Suprapubic skin (tissue), 4 donors: ENCODE measurements at places on chromosomes 16 and 17.

DNA sequence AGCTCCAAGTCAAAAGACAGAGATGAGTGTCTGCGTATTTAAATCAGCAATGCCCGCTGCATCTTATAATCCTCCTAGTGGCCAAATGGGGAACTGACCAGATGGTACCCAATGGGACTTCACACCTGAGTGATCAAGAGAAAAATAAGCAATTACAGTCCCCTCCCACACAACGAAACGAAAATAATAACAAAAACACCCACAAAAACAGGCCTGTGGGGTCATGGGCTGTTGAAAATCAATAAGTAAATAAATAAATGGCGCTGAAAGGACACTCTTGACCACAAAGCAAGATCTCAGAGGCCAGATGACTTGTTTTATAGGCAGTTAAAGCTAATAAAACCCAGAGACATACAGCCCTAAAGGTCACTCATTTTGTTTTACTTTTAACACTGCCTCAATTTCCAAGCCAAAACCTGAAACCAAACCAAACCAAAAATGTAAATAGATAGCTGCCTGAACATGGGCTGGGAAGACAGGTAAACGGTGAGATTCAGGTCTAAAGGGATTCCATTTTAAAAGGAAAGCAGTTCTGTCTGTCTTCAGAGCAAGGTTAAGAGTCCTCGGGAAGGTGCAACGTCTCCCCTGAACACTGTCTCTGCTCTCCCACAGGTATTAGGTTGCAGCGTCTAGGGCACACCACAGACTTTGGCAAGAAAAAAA, 1.3 kb downstream of the ZNF821 start:
- DNase-seq = no peak

DNA sequence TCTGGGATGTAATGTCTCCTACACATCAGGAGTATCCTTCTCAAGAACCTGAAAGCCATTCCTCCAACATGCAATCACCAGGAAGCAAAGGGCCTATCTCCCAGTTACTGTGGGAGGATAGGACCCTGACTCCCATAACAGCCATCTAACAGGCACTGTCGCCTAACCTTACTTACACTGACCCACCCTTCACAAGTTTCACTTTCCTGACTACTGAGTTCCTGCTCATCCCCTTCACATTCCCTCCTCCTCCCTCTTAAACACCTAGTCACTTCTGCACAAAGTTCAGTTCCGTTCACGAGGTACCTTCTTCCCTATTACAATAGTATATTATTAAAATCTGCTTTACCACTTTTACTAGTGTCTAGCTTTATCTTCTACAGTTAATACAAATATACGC, 1.3 kb downstream of the C17orf67 start:
- DNase-seq = no peak

DNA sequence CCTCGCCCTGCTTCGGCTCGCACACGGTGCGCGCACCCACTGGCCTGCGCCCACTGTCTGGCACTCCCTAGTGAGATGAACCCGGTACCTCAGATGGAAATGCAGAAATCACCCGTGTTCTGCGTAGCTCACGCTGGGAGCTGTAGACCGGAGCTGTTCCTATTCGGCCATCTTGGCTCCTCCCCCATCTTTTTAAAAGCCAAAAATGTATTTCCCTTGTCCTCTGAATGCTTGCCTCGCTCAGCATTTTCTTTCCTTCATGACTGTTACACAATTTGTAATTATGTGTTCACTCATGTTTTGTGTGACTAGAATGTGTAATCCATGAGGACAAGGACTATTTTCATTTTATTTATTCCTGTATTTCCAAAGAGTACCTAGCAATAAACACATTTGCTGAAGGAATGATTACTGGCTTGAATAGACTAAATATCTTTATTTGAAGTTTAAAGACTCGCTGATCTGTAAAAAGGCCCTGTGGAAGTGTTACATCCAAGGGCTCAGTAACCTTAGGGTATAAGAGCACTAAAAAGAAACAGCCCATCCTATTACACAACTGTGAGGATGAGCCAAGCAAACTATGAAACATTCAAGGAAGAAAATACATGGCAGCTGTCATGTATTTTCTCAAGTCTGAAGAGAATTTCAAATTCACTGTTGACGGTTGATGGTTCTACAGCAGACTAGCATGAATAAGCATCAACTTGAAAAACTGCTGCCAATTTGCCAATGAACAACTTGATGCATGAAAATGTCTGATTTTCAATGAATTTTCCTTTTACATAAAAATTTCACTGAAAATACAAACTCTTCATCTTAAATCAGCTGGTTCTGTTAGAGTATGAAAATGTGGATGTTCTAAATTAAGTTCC, 192.6 kb downstream of the MYO1D start:
- DNase-seq = no peak

GRCh38 chr16:82111944-82112343, 58.1 kb downstream of the MPHOSPH6 start:
- DNase-seq = no peak

- no peak for DNase-seq
Measured at GRCh38 chr17:1755827-1756262, 6.0 kb upstream of the SERPINF1 start.

- no peak for DNase-seq
Measured at GRCh38 chr17:65848751-65849150, 287.3 kb upstream of the AXIN2 start.

GRCh38 chr17:65925606-65926307, 266.2 kb downstream of the CEP112 start:
- DNase-seq = no peak

- no peak for DNase-seq
Measured at GRCh38 chr16:31224092-31224955, 7.4 kb upstream of the PYDC1 start.

DNA sequence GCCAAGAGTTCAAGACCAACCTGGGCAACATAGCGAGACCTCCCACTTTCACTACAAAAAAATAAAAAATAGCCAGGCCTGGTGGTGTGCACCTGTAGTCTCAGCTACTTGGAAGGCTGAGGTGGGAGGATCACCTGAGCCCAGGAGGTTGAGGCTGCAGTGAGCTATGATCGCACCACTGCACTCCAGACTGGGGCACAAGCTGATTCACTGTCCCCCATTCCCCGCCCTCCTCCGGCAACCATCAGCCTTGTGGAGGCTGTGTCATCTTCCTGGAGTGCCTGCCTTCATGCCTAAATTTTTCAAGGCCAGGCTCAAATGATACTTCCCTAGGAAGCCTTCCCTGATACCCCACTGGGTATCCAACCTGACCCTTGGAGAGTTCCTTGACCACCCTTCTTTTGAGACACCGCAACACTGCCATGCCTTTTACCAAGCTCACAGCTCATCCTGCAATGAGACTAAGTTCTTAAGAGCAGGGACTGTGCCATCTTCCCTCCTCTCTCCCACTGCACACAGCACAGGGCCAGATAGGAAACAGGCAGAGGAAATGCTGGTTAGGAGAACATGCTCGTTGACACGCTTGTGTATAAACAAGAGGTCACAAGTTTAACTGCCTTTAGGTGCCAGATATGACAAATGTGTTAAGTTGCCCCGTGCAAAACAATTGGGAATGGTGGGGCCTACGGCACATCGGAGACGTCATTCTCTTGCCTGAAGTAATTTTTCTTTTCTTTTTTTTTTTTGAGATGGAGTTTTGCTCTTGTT, 3.9 kb upstream of the SRCAP start:
- DNase-seq = no peak

DNA sequence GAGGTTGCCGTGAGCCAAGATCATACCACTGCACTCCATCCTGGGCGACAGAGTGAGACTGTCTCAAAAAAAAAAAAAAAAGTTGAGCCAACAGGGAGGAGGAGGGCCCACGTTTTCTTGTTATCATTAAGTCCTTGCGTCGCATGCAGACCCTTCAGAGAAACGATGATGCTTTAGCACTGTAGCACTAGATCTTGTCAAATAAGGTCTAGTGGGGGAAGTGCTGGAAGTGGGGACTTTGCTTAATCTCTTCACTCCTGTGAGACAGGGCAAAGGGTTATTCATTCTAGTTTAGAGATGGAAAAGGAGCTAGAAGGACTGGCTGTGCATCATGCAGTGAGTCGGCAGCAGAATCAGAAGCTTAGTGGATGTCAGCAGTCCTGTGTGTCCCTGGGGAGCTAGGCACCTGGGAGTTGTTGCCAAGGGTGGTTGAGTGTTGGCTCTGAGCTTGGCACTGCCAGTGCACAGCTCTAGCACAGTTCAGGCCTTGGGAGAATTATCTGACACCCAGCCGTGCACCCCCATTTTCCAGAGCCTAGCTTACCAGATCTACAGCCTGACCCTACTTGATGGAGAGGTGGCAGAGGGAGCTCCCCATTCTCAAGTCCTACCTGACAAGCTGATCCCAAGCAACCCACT, 33.4 kb upstream of the TBX2 start:
- no peak for DNase-seq

GRCh38 chr17:29674281-29674680, 51.6 kb upstream of the CORO6 start:
- DNase-seq = no peak

GRCh38 chr17:48483471-48484131, 47.2 kb downstream of the HOXB1 start:
- DNase-seq = no peak

DNA sequence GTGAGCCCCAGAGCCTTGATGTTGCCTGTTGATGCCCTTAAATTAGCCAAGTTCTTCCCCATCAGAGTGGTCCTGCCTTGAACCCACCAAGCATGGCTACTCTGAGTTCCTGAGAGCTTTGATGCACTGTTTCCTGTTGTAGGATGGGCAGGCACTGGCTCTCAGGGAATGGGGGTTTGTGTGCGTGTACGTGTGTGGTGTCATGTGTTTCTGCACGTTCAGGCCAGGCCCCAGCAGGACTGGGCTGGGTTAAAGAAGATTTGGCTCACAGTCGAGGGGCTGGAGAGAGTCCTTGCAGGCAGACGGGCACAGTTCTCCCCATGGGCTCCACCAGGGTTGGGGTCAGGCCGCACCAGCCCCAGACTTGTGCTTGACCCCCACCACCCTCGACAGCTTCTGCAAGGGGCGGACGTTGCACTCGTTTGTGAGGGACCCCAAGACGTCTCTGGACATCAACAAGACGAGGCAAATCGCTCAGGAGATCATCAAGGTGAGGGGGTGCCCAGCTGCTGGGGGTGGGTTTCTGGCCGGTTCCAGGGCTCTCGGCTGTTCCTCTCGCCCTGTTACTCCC, 23.4 kb upstream of the LGALS9 start:
- DNase-seq = no peak

DNA sequence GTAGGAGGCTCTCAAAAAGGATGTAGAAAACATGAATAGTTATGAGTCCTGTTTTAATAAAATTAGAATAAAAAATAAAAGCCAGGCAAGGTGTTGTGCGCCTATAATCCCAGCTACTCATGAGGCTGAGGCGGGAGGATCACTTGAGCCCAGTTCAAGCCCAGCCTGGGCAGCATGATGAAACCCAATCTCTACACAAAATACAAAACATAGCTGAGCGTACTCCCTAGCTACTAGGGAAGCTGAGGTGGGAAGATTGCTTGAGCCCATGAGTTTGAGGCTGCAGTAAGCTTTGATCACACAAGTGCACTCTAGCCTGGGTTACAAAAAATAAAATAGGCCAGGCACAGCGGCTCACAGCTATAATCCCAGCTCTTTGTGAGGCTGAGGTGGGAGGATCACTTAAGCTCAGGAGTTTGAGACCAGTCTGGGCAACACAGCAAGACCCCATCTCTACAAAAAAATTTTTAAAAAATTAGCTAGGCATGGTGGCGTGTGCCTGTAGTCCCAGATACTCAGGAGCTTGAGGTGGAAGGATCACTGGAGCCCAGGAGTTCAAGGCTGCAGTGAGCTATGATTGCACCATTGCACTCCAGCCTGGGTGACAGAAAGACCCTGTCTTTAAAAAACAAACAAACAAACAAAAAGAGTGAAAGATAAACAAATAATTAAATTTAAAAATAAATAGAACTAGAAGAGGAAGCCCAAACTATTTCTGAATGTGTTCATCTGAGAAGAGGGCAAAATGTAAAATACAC, 17.2 kb upstream of the PRM1 start:
- DNase-seq = no peak

GRCh38 chr16:83343935-83344366, 463.8 kb upstream of the HSBP1 start:
- no peak for DNase-seq

DNA sequence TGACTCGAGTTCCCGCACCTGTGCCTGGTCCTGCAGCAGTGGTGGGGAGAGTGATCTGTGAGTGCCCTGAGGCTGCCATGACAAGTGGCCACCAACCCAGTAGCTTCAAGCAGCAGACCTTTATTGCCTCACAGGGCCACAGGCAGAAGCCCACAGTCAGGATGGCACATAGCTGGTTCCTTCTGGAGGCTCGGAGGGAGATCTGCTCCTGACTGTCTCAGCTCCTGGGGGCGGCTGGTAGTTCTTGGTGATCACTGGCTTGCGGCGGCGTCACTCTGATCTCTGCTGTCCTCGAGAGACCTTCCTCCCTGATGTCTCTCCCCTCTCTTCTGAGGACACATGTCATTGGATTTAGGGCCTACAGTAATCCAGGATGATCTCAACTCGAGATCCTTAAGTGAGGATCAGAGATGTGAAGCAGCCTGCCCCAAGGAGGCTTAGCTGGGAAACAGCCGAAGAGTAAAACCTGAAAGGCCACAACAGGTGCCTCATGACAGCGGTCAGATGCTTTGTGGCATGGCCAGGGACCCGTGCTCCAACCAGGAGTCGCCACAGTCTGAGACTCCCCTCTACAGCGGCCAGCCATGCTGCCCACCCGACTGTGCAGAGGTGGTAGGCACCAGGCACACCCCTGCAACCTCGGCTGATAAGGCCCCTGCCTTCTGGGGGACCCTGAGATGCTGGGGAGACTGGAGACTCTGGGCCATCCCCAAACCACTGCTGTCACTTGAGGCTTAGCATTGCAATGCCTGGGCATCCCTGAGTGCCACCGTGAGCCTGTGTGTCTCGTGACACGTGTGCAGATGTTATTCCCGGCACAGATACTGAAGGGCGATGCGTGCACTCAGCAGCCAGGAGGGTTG, 30.0 kb upstream of the SLC38A10 start:
- no peak for DNase-seq

DNA sequence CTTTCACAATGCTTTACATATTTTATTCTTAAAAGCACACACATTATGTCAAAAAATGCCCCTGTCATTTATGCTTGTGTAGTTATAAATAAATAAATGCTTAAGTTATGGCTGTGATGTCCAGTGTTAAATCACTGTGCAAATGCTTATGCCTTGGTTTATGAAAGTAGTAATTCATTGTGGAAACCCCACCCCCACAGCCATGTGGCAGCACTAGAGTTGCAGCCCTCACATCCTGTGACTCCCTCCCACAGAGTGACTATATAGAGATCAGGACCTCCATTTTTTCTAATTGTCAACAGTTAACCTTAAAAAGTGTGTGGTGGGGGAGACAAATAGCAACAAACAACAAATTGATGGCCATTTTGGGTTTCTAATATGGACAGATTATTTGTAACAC, 2.4 kb downstream of the SKAP1 start:
- no peak for DNase-seq

GRCh38 chr17:5472511-5472910, 3.7 kb upstream of the DHX33 start:
- no peak for DNase-seq

DNA sequence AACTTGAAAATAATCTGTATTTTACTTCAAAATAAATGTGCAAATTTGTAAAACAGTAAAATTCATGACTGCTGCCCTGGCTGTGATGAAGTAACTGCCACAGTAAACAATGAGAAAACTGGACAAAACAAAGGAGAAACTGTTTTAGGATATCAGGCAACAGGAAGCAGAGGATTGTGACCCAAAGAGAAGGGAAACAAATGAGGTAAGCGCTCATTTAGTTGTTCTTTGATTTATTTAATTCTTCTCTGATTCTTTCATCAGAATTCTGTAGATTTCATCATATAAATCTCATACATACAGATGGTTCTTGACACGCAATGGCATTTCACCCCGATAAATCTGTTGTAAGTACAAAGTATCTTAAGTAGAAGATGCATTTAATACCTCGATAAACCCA, 198.1 kb upstream of the AXIN2 start:
- no peak for DNase-seq
